CD4-positive, alpha-beta T cell treated with Interleukin-17A for 1 hour (primary cell): ENCODE measurements at places on chromosomes 5 and 9.

DNA sequence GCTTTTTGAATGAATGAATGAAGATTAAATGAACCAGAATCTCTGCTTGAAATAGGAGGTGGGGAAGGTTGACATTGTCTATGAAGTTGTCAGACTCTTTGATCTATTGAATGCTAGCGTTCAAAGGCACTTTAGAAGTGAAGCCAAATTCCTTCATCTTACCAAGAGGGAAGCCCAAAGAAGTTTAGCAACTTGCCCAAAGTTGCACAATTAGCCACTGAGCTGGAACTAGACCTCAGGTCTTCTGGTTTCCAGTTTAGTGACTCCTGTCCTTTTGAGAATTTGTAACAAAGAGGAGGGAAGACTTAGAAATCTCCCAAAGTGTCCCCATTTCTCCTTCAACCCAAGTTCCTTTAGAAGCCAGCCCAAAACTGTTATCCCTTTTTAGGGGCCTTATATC, 20.7 kb upstream of the SLC1A3 start:
- DNase-seq, result no peak

- no peak for DNase-seq
These were observed 696.8 kb downstream of the SEMA5A start for GRCh38 chr5:8848997-8849594.

DNA sequence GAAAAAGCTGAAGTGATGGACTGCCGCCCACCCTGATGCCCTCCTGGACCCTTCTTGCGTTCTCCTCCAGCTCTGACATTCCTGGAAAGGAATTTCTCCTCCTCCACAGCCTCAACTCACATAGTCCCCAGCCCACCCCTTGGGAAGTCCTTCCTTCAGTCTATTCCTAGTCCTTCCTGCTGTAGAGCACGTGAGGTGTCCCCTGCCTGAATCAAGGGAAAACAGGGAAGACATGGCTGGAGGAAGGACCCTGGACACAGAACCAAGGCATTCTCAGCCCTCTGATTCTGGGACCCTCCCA, 3.7 kb downstream of the ARID3C start:
- no peak for DNase-seq

DNA sequence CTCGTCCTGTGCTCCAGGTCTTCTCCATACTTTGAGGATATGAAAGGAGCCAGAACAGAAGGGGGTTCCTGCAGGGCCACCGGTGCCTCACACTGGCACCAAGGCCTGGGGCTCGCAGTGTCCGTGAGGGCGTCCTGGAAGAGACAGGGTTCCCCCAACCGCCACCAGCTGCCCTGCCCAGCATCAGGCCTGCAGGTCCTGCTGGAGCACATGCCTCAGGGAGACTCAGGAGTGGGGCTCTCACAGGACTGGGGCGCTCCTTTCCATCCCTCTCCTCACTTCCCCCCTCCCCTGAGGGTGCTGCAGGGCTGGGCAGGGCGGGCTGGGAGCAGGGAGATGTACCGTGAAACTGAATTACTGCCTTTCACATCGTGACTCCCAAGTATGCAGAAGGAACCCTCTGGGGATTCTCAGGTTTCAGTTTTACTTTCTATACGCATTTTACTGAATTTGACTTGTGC, 31.7 kb downstream of the CEP72 start:
- no peak for DNase-seq

- no peak for DNase-seq
These were observed 75.0 kb downstream of the SLIT3 start for GRCh38 chr5:169225830-169226356.

DNA sequence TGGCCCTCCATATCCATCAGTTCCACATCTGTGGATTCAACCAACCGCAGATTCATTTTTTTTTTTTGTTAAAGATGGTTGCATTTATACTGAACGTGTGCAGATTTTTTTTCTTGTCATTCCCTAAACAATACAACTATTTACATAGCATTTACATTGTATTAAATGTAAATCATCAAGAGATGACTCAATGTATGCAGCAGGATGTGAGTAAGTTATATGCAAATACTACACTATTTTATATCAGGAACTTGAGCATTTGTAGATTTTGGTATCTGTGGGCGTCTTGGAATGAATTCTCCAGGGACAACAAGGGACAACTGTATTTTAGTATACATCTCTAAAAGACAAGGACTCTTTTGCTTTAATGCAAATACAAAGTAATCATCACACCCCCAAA, 299.2 kb upstream of the ZNF608 start:
- no peak for DNase-seq

- DNase-seq, result no peak
These were observed 191.9 kb upstream of the GAS1 start for GRCh38 chr9:87139099-87139730.

GRCh38 chr9:101840694-101841188, 102.3 kb upstream of the GRIN3A start:
- no peak for DNase-seq

DNA sequence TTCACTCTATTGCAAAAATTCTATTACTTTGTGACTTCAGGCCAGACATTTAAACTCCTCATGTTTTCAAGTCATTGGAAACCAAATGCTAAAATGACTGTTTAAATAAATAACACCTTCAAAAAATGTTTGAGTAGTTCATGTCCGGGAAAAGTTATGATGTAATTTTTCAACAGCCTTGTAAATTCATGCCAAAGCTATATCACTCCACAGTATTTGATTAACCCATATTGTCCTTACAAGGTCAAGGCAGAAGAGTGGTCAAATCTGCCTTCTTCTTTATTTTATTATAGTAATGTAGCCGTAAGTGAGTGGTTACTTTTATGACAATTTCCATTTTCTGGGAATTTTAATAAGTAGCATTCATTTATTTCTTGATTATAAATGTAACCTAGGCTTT, 72.8 kb downstream of the ADCY2 start:
- no peak for DNase-seq

DNA sequence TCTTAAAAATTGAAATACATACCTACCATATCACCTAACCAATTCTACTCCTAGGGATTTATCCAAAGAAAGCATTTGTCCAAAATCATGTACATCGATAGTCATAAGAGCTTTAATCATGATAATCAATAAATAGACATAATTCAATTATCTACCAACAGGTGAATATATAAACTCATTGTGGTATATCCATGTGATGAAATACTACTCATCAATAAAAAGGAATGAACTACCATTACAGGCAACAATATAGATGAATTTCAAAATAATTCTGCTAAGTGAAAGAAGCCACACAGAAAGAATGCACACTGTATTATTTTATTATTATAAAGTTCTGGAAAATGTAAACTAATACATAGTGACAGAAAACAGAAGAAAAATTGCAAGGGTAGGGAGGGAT, 81.8 kb downstream of the RFX3 start:
- DNase-seq, result no peak

GRCh38 chr9:108012886-108013665, 523.5 kb upstream of the KLF4 start:
- DNase-seq, result no peak
